ENCODE measurements at places on chromosomes 5 and 9.

GRCh38 chr5:91007780-91008402, 375.2 kb downstream of the ARRDC3 start:
- DNase-seq: no peak

DNA sequence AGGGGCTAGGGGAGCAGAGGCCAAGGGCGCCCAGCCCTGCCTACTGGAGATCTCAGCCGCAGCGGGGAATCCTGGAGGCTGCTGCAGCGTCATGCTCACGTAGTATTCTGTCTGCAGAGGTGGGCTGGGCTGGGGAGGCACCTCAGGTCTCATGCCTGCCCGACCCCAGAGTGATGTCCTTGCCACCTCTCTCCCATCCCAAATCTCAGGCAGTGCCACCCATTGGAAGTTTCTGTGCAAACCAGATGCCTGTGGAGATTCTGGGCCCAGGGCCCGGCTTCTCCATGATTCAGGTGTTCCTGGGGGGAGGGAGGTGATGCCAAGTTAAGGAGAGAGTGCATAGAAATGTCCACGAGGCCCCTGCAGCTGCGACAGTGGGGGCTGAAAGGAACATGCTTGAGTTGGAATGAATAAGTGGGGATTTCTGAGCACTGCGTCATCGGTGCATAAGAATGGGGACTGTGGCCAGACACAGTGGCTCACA, 72.0 kb downstream of the ANKRD33B start:
- no peak for DNase-seq

DNA sequence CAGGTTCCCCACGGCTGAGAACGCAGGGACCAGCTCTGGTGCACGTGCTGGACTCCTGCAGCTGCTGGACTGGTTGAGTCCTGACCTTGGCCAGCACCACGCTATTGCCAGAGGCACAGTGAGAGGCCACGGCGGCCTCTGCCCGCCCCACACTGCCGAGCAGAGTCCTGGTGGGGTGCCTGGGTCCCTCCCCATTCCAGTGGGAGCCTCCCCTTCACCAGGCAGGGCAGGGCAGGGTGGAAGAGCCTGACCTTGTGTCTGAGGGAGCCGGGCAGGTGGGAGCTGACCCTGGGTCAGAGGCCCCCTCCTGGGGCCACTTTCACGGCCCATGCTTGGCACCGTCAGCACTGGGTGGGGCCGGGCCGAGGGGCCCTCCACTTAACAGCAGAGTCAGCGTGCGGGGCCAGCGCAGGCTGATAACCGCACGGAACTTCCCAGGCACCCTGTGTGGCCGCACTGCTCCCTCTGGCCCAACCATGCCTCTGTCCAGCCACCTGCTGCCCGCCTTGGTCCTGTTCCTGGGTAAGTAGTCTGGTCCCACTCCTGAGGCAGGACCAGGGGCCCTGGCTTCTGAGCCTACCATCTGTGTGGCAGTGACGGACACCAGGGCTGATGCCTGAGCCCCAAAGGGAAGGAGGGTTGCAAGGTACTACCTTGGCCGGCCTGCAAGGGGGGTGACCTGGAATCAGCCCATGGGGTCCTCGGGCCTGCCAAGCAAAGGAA, at the start of gene MAMDC4:
MAMDC4 (plus strand) TSS at position 406 of the 723 bp plus-strand sequence; CDS start at position 477, 71 bp downstream.
- DNase-seq: no peak

GRCh38 chr9:125538092-125538473, 168.9 kb downstream of the MAPKAP1 start:
- no peak for DNase-seq

DNA sequence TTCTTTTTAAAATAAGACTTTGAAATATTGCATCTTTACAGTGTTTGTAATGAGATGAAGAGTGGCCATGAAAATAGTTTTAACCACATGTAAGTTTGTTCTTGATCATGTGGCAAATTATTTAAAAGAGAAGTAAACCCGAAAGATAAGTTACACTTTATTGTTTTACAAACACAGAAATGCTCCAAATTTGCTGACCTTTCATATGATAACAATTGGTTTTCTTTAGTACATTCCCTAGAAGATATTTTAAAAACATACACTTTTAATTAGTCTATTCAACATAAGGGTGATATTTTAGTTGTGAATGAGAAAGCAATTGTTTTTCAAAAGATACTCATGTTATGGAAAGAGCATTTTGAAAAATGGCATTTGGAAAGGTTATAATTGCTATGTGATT, 287.7 kb downstream of the PSAT1 start:
- DNase-seq: no peak

DNA sequence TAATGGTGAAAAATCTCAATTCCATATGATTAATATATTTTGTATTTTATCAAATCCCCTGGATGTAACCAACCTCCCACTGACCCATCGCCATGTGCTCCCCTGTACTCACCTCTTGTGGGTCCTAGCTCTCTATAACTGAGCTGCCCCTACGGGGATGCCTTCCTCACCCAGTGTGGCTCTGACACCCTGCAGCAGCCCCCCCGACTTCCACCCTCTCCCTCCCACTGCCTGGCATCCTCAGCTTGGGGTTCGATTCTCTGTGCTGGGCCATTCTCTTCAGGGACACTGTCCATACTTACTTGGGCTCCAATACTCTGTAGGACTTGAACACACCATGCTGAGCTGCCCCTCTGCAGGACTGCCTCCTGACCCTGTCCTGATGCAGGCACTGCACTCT, 87.1 kb downstream of the PJA2 start:
- no peak for DNase-seq

DNA sequence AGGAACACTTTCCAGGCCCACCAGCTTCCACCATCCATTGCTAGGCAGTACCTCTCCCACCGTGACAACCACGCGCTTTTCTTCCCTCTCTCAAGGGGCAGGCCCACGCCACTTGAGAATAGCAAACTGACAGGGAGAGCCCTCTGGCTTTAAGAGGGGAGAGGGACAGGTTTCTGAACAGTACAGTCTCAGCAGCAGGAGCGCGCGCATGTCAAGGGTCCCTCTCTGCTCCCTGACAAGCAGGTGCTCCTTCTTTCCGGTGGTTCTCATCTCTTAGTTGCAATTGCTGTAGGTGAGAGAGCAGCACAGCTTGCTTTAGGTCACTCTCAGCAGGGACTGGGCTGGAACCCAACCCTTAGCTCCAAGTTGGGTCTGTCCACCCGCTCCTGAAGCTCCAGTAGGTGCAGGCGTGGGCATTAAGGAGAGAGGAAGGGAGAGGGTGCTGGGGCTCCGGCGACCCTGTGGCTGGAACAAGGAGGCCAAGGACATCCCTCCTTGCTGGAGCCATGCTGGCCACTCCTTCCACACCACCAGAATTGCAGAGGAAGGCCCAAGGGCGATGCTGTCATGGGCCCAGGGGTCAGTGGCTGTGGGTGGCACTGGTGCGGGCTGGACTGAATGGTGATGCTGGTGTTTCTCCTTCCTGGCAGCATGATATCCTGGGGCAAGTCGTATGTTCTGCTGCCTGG, 9.0 kb upstream of the PHF2 start:
- DNase-seq: peak; percentile 42

DNA sequence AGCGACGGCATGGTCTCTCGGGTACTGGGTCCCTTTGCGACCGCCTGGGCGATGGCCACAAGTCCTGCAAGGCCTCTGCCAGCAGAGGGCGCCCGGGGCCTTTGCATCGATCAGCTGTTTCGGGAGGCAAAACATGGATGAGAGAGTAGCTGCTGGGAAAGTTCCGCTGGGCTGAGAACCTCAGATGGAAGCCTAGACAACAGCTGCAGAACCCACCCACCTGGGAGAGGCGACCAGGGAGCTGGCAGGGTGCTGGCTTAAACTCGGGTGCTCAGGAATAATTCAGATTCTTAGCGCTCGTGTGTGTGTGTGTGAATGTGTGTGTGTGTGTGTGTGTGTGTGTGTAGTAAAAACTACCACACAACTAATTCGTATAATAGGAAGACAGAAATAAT, 50.0 kb downstream of the TRIM32 start:
- peak; percentile 95 for DNase-seq

- DNase-seq: peak; percentile 73
Measured at GRCh38 chr9:108316066-108316465, 539.7 kb downstream of the ACTL7B start.

- no peak for DNase-seq
Measured at GRCh38 chr5:138245717-138246116, 28.7 kb downstream of the GFRA3 start.

DNA sequence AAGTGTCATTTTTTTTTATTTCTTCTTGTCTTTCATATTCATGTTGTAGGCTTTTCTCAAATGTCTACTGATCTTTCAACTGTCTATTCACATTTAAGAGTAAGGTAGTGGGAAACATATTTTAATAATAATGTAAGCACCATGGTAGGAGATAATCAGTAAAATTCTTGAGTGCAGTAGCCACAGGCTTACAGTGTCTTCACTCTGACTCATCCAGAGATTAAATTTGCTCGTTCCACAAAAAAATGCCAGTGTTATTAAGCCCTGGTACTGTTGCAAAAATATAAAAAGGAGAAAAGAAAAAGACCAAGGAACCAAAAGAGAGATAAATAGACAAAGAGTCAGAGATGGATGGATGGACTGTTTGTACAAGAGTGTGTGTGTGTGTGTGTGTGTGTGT, 43.0 kb downstream of the PARP8 start:
- DNase-seq: no peak

- no peak for DNase-seq
Measured at GRCh38 chr9:124884376-124884775, 22.4 kb downstream of the ARPC5L start.

GRCh38 chr5:37638897-37639296, 200.9 kb downstream of the GDNF start:
- DNase-seq: no peak

DNA sequence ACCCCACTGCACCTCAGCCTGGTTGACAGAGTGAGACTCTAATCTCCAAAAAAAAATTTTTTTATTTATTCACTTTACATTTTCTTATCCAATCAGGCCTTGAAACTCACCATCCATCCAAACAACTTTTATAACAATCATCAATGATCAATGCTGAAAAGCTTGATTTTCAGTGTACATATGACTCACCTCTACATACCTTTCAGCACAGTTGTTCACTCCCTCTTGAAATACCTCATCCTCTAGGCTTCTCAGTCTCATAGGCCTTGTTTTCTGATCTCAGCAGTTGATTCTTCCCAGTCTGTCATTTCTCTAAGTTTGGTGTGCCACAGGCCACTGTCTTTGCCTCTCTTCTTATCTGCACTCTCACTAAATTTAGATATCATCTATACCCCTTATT, 36.2 kb downstream of the GRIN3A start:
- DNase-seq: no peak

DNA sequence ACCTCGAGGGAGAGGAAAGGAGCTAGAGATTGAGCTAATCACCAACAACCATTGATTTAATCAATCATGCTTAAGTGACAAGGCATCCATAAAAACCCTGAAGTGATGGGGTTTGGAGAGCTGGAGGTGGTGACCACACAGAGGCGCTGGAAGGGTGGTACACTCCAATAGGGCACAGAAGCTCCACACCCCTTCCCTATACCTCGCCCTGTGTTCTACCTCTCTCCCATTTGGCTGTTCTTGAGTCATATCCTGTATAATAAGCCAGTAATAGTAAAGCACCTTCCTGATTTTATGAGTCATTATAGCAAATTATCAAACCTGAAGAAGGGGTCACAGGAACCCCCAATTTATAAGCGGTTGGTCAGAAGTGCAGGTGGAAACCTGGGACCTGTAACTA, 18.3 kb downstream of the ACTL7B start:
- DNase-seq: peak; percentile 73
